ENCODE measurements at places on chromosomes 1 and 21.

DNA sequence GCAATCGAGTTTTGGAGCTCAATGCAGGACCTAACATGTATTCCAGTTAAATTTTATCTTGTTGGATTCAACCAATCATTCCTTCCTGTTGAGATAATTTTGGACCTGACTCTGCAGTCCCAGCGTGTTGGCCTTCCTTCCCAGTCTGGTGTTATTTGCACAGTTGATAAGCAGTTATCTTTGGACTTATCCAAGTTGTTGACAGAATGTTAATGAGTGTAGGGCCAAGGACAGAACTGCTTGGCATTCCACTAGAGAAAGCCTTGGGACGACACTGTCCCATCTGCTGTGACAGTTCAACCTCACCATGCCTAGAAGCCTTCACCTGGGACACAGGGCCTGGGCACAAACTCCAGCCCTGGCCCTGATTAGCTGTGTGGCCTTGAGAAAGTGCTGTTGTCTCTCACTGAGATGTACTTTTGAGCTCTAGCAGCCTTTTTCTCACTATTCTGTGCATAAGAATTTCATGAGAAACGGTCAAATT is 104.1 kb upstream of the SLC25A33 start:
- DNase-seq: no peak

GRCh38 chr1:207059881-207060280 is 6.8 kb downstream of the PFKFB2 start:
- no peak for DNase-seq

GRCh38 chr1:75808921-75809320 is 12.2 kb downstream of the MSH4 start:
- no peak for DNase-seq

- DNase-seq: no peak
These were observed 12.0 kb upstream of the TTLL10 start for GRCh38 chr1:1161683-1162079.

DNA sequence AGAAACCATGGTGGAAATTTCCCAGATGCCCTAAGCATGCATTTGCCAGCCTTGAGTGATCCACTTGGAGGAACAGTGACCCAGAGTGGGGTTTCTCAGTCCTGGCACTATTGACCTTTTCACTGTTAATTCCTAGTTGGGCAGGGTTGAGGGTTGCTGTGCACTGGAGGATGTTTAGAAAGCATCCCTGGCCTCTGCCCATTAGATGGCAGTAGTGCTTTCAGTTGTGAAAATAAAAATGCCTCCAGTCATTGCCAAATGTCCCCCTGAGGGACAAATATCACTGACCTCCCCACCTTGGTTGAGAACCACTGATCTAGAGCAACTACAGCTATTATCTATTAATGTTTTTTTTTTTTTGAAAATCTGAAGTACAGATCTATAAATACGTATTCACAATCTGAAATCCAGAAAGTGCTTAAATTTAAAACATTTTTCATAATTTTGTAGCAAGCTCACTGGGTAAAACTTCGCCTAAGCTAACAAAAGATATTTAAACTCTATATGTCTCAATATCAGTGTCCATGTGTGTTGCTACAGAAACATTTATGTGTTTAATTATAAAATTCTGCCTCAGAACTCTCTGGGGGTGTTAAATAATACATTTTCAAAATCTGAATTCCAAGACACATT is 27.3 kb downstream of the F3 start:
- DNase-seq: no peak

GRCh38 chr21:39319251-39319756 is 5.9 kb upstream of the BRWD1 start:
- DNase-seq: no peak

DNA sequence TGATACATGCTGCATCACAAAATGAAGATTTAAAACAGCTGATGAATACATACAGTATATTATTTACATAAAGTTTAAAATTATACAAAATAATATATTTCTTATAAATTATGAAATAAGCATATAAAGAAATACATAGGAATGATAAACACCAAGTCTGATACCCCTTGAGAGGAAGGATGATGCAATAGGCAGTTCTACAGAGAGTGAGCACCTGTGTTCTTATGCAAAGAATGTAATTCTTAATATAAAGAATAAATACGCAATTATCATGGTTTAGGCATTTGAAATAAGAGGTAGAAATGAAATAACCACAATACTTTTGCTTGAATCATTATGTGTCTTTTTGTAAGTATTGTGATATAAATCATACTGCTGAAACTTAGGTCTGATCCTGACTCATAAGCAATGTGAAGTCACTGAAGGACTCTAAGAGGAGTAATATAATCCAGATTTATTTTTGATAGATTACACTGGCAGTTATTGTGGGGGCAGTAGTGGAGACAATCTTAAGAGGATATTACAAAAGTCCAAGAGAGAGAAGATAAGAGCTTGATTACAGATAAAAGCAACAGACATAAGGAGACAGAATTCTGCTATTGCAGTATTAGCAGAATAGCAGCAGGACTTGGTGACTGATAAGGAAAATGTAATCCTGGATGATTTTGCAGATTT is 39.0 kb downstream of the TTLL7 start:
- peak; percentile 85 for DNase-seq

GRCh38 chr1:56092684-56093570 is 486.4 kb downstream of the PLPP3 start:
- no peak for DNase-seq

DNA sequence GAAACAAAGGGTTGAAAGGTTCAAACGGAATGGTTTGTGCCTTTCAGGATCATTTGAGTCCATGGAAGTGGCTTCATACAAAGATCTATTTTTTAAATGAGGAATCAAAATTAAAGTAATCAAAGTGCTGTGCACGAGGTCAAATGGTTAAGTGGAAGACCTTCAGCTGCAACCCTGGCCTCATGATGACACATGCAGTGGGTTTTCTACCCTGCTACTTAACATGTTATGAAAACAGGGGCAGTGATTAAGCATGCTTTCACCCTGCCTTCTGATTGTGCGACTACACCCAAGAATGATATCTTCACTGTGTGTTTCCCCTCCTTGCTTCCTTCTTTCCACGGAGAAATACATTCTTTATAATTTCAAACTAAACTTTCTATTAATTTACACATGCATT is 604.2 kb downstream of the LRRIQ3 start:
- no peak for DNase-seq

DNA sequence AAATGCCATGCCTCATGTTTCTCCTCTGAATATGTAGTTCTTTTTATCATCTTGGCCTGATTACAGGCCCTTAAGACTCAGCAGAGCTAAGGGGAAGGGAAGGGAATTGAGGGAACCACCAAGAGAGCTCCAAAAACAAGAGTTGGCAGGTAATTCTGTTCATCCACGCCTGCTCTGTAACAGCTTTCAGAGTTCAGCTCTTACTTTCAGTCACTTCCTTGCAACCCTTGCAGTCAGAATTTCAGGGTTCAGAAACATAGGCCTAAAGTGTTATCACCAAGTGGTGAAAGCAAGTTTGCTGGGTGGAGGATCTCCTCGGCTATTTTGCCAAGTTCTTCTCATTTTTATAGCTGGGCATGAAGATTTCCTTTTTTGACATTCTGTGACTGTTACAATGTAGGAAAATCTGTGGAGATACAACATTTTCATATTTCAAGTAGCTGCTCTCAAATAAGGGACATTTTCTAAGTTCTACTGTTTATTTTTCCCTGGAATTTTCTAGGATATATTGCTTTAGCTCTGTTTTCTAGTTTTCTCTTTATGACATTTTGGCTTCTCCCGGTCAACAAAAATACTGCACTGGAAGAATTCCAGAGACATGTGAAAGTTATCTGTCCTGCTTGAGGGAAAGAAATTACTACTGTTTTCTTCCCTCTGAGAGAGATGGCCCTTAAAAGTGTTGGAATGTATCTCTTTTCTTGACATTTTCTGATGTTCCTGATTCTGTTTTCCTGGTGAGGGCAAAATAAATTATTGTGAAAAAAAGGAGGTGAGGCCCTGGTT is 251.8 kb upstream of the ST6GALNAC5 start:
- no peak for DNase-seq

DNA sequence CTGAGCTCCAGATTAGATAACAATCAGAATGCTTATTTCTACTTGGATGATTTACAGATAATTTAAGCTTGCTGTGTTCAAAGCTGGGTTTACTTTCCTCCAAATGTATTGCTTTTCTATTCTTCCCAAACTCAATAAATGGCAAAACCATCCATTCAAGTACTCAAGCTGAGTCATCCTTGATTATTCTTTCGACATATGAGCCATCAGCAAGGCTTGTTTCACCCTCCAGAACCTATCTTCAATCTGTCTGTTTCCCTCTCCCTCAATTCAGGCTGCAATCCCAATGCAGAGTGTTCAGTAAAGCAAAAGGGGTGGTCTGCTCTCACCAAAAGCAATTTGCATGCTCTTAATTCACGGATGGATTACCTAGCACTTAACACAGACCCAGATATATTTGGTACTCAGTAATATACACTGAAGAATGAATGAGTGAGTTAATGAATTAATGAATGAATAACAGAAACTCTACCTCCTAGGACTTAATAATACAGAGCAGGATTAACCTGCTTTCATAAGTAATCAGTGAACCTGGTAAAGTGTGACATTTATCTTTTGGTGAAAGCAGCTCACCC is 41.9 kb downstream of the DDR2 start:
- peak; percentile 48 for DNase-seq

GRCh38 chr1:31760471-31761470 is 3.4 kb downstream of the ADGRB2 start:
- peak; percentile 43 for DNase-seq

DNA sequence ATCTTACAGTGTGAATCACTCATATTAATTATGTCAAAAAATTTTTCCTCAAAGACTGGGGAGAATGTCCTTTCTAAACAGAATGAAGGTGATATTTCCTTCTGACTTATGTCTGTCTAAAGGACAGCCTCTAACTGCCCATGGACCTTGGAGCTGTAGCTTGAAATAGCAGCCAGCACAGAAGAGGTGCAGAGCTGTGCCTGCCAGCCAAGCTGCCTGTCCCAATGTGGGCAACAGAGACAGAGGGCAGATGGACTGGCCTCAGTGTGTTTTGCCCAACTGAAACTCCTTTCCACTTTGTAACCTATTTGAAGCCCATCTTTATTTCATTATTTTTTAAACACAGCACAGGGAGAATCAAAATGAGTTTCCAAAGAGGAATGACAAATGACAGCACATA is 97.6 kb upstream of the DYNLT5 start:
- no peak for DNase-seq

- DNase-seq: no peak
These were observed 250.6 kb downstream of the FMN2 start for GRCh38 chr1:240342251-240342625.

GRCh38 chr1:67556297-67556900 is 126.2 kb upstream of the SERBP1 start:
- no peak for DNase-seq

DNA sequence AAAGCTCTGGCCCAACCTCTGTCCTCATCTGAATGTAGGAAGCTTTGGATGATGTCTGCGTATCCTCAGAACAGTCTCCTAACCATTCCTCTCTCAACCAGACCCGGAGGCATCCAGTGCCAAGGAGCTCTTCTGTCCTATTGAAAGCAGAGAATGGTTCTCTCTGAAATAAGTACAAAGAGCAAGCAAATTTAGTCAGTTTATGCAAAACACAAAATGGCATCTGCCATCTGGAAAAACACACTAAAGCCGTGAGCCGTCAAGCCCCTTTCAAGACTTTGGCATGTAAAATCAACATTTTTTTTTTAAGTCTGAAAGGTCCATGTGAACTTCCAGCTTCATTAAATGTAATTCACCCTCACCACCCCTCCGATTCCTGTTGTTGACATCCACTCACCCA is 21.7 kb upstream of the PROX1 start:
- no peak for DNase-seq

GRCh38 chr1:40407453-40407852 is 33.9 kb downstream of the SMAP2 start:
- DNase-seq: no peak

GRCh38 chr1:153803470-153804056 is 28.4 kb downstream of the SLC27A3 start:
- DNase-seq: no peak

GRCh38 chr1:6349254-6349943 is 44.2 kb downstream of the ACOT7 start:
- DNase-seq: no peak

DNA sequence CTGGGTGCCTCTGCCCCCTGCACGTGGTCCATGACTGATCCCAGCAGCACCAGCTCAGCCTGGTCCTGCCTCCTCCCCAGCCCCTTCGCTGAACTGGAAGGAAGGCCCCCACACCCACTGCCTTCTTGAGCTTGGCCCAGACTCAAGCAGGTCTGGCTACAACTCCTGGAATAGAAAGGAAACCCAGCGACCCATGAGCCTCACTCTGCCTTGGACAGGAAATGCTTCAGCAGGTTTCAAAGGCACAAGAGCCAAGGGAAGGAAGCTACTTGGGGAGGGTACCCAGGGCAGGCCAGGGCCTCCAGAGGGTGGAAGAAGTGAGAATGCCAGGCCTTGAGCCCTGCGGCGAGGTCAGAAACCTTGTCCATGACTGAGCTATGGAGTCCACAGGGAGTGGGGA is 35.9 kb upstream of the RD3 start:
- DNase-seq: no peak

GRCh38 chr1:30755746-30756145 is 1.8 kb downstream of the LAPTM5 start:
- no peak for DNase-seq

GRCh38 chr1:226945106-226945857 is 5.2 kb downstream of the COQ8A start:
- no peak for DNase-seq

GRCh38 chr1:3274972-3275371 is 179.5 kb upstream of the ARHGEF16 start:
- DNase-seq: no peak

DNA sequence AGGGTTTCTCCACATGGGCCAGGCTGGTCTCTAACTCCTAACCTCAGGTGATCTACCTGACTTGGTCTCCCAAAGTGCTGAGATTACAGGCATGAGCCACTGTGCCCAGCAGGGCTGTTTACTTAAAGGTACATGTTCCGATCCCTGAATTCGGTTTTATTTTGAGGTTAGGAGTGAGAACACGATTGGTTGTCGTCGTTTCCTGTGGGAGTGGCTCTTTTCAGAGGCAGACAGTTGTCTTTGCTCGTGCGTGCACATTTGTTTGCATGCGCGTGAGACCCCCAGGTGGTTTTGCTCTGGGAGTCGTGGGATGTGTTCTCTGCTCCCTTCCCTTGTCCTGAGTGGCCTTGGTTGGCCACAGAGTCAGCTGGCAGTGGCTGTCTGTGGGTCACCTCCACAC is 60.2 kb downstream of the SKI start:
- DNase-seq: no peak

GRCh38 chr1:176656257-176656995 is 193.5 kb downstream of the PAPPA2 start:
- DNase-seq: no peak

DNA sequence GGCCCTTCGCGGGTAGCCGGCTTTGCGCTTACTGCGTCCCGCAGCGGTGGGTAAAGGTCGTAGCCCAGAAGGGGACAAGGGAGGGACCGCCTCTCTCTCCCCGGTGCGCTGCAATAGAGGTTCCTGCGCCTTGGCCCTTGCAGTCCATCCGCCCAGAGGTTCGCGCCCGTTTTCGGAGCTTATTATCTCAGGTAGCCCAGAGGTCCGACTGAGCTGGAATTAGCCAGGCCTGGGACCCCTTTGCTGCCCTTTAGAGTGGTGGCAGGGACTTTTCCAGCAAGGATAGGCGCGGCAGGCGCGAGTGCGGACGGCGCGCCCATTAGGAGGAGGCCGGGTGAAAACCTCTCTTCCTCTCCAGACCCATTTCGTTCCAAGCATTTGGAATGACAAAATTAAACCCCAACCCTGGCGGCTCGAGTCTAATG is 5.0 kb downstream of the LHX4 start:
- no peak for DNase-seq

Measured in NCI-H226 (cell line).